ENCODE measurements at places on chromosomes 5 and 9.
A peak's percentile ranks its signal among the peaks of the same experiment; 100 is the strongest.

GRCh38 chr5:168020542-168021294 is 270.7 kb upstream of the WWC1 start:
- DNase-seq = no peak

- DNase-seq = no peak
Measured at GRCh38 chr5:73637565-73637964, 11.6 kb downstream of the ARHGEF28 start.

DNA sequence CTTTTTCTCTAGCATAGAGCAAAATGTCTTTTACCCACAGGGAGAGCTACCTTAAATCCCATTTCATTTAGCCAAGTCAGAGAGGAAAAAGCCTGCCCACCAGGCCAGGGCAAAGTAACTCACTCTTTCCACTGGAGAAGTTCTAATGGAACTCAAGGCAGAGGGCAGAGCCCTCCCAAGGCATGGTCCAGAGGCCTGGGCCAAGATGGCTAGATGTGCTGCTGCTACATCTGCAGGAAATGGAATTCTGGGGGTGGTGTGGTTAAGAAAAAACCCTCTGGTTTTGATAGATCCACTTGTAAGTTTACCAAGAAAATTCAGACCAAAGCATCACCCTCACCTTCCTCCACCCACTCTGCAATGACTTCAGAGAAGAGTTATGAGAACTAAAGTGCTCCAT is 37.3 kb downstream of the CSF2 start:
- no peak for DNase-seq

DNA sequence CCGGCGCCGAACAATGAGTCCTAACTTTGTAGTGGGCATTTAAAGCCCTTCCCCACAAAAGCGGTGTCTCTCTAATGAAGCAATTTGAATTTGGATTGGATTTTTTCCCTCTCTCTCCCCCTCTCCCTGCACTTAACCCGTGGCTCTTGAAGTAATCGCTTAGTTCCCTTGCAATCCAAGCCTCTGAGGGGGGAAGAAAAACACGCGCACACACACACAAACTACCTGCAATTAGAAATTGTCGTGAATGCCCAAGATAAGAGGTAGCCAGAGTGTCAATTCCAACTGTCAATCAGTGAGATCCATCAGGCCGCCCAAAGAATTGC is 1.2 kb downstream of the LHX6 start:
- DNase-seq = no peak

- no peak for DNase-seq
Measured at GRCh38 chr9:33161011-33161588, 6.0 kb downstream of the B4GALT1 start.

GRCh38 chr5:36944607-36945225 is 68.1 kb downstream of the NIPBL start:
- peak; percentile 11 for DNase-seq

DNA sequence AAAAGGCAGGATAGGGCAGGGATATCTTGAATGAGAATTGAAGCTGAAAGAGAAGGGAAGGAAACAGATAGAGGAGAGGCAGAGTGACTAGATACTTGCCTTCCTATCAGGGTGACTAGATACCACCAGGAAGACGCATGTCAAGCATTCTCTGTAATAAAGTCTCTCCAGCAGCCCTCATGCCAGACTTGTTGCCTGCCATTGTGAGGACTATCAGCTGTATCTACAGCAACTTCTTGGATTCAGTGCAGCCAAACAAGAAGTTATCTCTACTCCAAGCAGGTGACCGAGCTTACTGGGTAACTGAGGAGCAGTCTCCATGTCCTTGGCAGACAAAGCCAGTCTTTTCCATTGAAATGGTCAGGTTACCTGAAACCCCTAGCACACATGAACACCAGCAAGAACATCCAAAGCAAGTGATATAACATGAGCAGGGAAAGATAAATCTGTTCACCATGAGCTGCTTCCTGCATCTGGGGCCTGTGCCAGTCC is 9.3 kb downstream of the SH3RF2 start:
- DNase-seq = no peak

GRCh38 chr5:103224118-103224893 is 34.3 kb upstream of the MACIR start:
- DNase-seq = peak; percentile 4

DNA sequence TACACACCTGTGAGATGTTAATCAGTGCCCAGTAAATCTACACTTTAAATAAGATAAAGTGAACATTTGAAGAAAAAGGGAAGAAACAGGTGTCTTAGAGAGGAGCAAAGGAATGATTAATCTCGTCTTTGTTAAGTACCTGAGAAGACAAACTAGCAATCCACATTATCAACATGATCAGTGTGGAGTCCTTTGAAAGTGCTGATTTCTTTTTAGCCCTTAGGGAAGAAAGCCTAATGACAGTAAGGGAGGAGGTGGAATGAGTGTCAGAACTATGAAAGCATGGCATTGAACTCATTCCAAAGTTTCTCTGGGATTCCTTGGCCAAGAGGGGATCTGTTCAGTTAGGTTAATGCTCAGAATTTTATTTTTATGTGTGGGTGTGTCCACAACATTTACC is 1109.0 kb upstream of the ACO1 start:
- DNase-seq = no peak

GRCh38 chr5:90767710-90768109 is 209.1 kb downstream of the ADGRV1 start:
- no peak for DNase-seq

DNA sequence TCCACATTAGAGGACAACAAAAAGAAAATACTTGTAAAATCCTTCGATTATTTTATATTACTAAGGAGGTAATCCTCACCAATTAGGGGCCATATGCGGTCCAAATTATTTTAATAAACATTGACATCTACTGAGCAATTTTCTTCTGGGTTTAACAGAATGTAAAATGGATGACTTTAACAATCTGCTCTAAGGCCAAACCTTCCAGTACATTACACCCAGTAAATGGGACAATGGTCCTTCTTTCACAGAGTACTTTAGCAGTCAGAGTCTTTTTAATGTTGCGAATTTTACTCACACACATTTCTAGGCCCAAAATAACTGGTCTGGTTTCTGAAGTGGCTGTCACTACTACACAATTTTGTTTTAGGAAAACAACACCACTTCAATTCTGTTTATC is 106.9 kb downstream of the TTC39B start:
- DNase-seq = no peak

GRCh38 chr5:173807181-173807655 is 80.9 kb upstream of the CPEB4 start:
- DNase-seq = no peak

GRCh38 chr5:6373081-6373846 is 5.1 kb downstream of the MED10 start:
- DNase-seq = no peak

DNA sequence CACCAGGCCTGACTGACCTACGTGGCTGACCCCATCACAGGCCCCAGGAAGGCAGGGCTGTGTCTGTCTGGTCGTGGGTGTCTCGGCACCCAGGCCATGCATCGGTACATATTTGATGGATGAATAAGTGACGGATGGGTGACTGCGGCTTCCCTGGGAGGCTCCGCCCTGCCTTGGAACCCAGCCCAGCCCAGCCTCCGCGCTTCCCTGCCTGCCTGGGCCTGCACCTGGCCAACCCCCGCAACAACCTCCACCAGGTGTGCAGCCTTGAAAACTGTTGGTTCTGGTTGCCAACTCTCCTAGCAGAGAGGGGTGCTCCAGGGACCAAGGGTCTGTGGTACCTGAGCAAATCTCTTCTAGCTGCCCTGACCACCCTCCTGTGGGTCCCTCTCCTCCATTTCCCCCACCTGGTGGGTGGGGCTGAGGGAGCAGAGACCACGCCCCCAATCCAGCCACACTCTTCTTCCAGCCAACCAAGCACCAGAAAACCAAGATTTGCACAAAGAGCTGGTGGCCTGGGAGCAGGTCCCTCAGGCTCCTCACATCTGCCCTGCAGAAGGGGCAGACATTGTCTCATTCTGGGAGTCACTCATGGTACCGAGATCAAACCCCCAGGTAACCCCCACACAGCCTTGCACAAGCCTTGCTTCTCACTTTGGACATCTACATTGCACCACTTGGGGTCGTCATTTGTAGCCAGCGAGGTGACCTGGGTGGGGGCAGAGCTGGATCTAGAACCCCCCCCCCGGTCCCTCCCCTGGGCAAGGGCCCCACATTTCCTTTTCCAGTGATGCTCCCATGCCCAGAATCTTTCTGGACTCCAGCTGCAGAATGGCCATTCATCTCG is 100.6 kb upstream of the IER5L start:
- DNase-seq = no peak

Measured in GF-D8 (cell line).